ENCODE measurements at places on chromosomes 7 and 10.

GRCh38 chr7:146961617-146962016 lies 845.0 kb downstream of the CNTNAP2 start:
- no peak for DNase-seq

- DNase-seq: no peak
Observed at GRCh38 chr10:28788252-28788651, 110.9 kb downstream of the BAMBI start.

- DNase-seq: peak; percentile 20
Observed at GRCh38 chr7:129493555-129493954, 8.8 kb upstream of the SMKR1 start.

- no peak for DNase-seq
Observed at GRCh38 chr7:136105191-136105590, 128.0 kb upstream of the MTPN start.

Measured in hematopoietic multipotent progenitor cell treated with erythropoietin and hydrocortisone succinate and interleukin-3 and kit ligand, for 8 days (in vitro differentiated cells).